ENCODE measurements at places on chromosomes 11 and 22.

DNA sequence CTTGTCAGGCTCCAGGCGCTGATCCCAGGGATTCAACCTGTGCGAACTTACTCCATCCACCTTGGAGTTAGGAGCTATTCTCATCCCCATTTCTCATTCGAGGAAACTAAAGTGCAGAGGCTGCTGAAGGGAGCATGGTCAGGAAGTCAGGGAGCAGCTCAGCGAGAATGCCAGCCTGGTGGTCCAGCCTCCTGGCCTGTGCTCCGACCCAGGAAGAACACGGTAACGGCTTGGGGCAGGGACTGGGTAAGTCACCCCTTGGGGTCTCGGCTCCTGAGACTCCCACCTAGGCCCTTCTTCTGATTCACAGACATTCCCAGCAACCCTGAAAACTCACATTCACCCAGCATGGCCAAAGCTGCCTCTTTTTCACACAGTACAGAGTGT lies 132.8 kb downstream of the CRYBB2 start:
- no peak for DNase-seq

DNA sequence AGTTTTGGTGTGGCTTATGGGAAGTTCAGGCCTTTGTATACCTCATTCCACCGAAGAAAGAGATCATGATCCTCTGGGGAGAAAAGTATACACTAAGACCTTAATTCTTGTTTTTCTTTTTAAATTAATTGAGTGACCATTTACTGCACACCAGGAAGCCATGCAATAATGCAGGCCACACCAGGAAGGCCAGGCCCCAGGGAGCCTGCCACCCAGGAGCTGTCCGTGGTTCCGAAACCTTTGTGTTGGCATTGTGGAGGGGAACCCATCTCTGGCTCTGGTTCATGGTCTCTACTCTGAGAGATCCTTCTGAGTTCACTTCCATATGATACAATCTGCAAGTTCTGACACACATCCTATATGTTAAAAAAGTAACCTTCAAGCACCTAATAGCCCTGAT lies 291.8 kb downstream of the MIAT start:
- DNase-seq = peak; percentile 8

DNA sequence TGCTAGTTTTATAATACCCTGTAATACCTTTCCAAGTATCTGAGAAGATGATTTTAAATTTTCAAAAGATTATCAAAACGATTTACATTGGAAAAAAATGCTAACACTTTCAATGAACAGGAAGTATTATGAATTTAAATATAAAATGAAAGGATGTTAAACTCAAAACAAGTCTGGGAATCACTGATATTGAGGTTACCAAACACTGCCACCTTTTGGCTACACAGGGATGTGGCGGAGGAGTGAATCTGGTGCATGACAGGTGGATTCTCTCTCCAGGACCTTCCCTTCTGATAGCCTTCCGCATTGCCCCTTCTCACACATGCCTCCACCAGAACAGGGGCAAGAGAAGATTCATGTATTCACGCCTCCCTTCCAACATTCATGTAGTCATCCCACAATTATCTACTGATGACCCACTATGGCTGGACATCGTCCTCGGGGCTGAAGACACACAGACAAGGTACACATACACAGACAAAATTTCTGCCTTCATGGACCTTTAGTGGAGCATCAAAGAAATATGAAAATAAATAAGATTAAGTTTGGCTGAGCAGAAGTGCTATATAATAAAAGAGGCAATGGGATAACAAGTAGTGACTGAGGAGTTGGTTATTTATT lies 34.7 kb downstream of the ATG16L2 start:
- peak; percentile 42 for DNase-seq

- DNase-seq = peak; percentile 37
These were observed 1.1 kb upstream of the RASSF10 start for GRCh38 chr11:13008061-13008435.

GRCh38 chr11:132402071-132402684 lies 1031.8 kb downstream of the NTM start:
- peak; percentile 8 for DNase-seq

GRCh38 chr22:25966448-25966913 lies 202.8 kb upstream of the SEZ6L start:
- DNase-seq = no peak

- no peak for DNase-seq
These were observed 670.0 kb upstream of the KIRREL3 start for GRCh38 chr11:127670374-127671119.

GRCh38 chr11:86941871-86942599 lies 13.2 kb downstream of the FZD4 start:
- DNase-seq = no peak

- no peak for DNase-seq
These were observed 78.4 kb upstream of the WNT7B start for GRCh38 chr22:46055181-46055875.

DNA sequence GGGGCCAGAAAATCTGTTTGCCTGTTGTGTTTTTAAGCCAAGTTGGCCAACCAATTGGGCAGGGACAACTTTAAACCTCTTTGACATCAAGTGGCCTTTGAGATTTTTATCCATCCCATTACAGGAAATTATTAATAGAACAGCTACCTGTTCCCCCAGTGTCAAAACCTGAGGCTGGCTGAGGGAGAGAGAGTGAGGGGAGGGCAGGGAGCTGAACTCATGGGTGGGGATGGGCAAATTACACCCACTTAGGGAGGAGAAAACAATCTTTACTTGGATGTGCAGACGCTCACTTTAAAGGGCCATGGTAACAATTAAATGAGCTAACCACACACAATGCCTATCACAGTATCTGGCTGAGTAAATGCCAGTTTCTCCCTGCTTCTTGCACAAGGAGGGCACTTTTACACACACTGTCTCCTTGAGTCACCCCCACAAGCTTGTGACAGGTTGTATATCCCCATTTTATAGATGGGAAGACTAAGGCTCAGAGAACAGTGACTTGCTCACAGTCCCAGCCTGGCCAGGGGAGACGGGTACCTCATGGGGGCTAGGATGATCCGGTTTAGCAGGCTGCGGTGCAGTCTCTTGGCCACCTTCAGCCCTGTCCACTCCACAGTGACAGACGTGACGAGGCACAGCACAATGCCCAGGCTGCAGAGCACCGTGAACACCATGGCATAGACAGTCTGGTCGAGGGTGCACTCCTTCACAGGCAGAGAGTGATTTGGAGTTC lies 17.8 kb upstream of the KCNJ11 start:
- no peak for DNase-seq

DNA sequence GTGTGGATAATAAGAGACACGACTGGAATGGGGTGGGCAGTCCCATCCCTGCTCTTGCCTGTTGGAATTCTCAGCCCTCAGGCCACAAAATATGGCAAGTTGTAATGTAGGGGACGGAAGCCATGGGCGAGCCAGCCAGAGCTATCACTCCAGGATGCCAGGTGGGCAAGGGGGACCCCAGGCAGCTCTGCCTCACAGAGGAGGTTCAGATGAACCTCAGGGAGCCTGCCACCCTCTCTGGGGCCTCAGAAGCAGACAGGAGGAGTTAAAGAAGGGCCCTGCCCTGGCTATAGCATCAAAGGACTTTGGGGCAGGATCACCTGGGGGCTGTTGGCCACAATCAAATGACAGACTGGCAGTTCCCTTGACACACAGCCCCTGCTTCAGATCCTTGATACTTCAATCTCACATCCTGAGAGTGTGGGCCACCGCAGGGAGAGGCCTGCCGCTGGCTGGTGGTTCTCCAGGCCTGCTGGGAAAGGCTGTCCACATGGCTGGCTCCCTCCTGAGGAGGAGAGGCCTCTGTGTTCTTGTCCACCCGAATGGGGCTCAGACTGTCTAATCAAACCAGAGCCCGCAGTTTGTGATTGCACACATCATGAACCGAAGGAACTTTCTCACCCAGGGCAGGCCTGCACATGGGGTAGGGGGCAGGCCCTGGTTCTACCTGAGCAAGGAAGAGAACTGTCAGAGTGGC lies 31.4 kb downstream of the IGLL1 start:
- DNase-seq = no peak

- DNase-seq = no peak
These were observed 94.3 kb upstream of the ZC3H12C start for GRCh38 chr11:109998921-109999320.

DNA sequence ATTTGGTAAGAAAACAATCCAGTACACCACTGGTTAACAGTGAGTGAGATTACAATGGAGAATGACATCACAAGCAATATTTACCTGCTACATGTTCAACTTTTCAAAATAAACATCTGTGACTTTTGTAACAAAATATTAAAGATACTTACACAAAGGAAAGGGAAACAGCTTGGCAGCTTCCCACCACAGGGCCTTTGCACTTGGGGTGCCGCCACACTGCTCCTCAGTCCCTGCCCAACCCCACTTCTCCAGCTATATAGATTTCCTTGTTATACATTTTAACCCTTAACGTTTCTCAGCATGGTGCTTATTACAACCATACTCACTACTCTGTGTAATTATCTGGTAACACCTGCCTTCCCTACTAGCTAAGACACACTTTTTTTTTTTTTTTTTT lies 10.9 kb downstream of the KMT5B start:
- DNase-seq = no peak

- DNase-seq = no peak
These were observed 20.6 kb upstream of the OPCML start for GRCh38 chr11:133552938-133553337.

- DNase-seq = no peak
These were observed at the start of gene C11orf68 for GRCh38 chr11:65918211-65919140. C11orf68 (minus strand) TSS chr11:65919062; CDS start chr11:65919031, 31 bp downstream.

DNA sequence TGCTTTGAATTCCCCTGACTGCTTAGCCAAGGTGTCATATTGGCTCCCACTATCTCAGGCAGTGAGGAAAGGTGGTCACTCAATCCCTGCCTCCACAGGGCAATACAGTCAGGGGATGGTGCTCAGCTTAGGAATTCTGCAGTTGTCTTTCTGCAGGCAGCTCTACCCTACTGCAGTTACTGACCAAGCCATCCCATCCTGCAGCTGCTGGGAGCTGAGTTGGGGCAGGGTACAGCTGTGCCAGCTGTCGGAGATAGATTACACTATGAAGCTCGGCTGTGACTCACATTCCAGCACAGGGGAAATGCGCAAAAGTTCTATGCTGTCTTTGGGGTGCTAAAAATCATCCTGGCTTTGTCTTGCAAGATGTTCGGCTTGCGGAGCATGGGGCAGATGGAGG lies 4.4 kb upstream of the DAGLA start:
- DNase-seq = no peak

- DNase-seq = peak; percentile 3
These were observed 31.9 kb upstream of the IGLL5 start for GRCh38 chr22:22855617-22856308.

- DNase-seq = no peak
These were observed 77.5 kb upstream of the PITPNB start for GRCh38 chr22:27996529-27996925.

- no peak for DNase-seq
These were observed 563.0 kb downstream of the MIAT start for GRCh38 chr22:27220339-27220738.

- DNase-seq = no peak
These were observed 159.9 kb downstream of the TTC17 start for GRCh38 chr11:43518408-43519160.

DNA sequence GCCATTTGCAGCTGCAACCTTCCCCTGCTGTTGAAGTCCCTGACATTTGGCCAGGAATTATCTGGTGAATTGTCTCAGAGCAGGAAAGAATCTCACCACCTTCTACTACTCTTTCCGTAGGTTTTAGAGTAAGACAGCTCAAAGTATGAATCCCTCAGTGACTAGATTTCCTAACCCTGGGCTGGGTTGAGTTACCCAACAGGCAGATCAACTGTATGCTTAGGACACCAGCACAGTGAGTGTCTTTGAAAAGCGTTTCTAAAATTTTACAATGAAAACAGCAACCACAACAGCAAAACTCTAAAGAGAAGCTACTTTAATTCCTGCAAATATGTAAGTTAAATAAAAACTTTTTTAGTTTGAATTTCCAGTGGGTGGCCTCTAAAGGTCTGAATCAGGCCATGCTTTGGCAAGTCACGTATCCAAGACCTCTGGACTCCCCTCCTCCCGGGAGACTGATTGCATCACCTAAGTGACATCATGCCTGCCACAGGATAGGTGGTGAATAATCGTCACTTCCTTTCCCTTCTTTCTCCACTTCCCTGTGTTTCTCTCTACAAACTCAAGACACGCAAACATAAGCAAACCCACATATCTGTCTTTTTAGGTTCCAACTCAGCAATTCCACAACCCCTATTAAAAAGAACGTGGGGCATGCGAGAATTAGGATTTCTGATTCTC lies 7.8 kb downstream of the OR8B12 start:
- DNase-seq = no peak

DNA sequence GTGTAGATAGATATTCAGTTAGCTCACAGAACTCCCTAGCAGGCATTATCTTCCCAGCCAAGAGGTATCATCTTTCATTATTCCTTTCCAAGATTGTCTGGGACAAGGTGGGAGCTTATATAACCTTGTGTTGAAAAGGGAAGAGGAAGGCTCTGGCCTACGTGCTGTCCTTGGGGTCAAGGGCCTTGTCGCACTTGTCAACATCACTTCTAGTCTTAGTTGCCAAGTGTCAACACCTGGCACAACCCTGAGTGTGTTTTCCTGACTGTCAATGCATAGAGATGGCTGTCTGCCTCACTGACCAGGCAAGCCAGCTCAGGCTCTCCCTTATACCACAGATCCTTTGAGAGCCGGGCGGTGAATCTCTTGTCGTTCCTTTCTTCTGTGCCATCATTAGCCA lies 331.9 kb downstream of the CNTN5 start:
- no peak for DNase-seq

- DNase-seq = no peak
These were observed 150.7 kb downstream of the MYO18B start for GRCh38 chr22:25892678-25893077.

DNA sequence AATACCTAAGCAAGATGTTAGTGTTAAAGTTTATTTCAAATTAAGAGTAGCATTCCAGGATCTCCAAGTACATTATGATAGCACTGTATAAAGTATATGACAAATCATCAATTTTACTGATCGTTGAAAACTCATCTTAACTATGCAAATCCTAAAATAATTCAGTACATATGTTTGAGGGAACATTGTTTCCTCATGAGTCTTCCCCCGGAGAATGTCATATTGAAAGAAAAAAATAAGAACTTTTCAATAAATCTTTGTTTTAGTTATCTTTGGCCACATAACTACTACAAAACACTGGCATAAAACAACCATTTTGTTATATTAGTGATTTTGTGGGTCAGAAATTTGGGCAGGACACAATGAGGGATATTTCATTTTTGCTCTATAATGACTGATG lies 135.4 kb downstream of the METTL15 start:
- no peak for DNase-seq

DNA sequence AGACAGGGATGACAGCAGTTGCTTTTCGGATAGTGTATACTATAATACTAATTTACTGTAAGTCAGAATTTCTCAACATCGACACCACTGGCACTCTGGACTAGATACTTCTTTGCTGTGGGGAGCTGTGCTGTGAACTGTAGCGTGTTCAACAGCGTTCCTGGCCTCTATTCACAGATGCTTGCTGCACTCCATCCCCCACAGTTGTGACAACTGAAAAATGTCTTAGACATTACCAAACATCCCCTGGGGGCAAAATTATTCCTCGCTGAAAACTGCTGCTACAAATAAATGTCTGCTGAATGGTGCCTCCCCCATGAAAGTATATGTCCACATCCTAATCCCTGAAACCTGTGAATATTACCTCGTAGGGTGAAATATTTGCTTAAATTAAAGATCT lies 7.5 kb upstream of the SLC15A3 start:
- no peak for DNase-seq
